SW 1271 (cell line): ENCODE measurements at places on chromosomes 5 and 9.

GRCh38 chr5:144187699-144188294, 17.1 kb downstream of the KCTD16 start:
- peak; percentile 52 for DNase-seq

DNA sequence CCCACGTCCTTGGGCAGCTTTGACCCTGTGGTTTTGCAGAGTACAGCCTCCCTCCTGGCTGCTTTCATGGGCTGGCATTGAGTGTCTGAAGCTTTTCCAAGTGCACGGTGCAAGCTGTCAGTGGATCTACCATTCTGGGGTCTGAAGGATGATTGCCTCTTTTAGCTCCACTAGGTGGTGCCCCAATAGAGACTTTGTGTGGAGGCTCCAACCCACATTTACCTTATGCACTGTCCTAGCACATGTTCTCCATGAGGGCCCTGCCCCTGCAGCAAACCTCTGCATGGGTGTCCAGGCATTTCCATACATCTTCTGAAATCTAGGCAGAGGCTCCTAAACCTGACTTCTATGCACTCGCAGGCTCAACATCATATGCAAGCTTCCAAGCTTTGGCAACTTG, 644.2 kb upstream of the CDH9 start:
- peak; percentile 30 for DNase-seq

GRCh38 chr5:113059232-113060040, 82.8 kb downstream of the DCP2 start:
- no peak for DNase-seq

DNA sequence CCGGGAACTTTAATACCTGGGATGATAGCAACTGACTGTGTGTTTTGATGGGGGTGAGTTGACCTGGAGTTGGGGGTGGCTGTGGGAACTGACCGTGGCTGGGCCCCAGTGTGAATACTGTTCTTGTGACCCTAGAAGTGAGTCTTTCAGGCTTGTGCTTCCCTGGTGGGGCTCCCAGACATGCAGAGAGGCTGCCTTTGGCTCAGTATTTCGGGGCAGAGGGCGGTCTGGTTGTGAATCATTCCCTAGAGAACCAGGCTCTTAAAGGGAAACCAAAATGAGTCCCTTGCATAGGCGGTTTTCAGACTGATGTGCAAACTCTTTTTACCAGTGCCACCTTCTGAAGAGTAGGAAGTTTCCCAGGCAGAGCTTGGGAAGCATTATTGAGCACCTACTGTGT, 132.1 kb downstream of the MACROH2A1 start:
- DNase-seq: no peak

DNA sequence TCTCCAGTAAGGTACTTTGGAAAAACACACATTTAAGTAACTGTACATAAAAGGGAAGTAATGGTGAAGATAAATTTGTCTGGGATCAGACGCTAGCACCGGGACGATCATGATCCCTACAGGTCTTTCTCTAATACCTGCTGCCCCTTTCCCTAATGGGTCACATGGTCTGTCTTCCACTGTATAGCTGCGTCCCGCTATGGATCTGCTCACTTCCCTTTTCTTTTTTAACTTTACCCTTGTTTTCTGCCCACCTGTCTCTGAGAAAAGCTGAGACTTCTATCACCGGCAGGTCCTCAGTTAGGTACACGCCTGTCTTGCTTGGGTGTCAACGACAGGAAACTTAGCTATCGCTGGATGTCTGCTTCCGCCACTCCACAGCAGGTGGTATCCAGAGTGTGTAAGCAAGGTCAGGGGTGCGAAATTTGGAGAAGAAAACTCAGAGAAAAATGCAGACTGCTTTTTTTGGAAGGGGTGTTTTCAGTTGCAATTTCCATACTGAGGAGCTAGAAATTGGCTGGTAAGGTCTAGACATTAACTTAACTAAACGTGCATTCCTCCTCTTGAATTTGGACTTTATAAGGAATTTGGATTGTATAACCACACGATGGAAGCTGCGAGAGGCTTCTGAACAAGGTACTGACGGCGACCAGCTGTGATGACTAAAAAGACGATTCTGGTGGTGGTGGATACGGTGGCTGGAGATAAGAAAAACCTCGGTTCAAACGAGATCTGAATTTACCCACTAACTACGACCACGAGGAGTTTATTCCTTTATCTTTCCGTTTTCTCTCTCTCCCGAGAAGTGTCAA, 1.1 kb upstream of the ICE1 start:
- DNase-seq: no peak

DNA sequence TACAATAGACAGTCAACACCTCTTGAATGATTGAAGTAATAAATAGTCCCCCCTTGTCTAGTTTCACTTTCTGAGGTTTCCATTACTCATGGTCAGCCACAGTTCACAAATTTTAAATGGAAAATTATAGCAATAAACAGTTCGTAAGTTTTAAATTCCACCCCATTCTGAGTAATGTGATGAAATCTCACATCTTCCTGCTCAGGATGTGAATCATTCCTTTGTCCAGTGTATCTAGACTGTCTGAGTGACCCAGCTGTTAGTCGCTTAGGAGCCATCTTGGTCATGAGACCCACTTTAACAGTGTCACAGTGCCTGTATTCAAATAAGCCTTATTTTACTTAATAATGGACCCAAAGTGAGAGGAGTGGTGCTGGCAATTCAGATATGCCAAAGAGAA, 311.6 kb upstream of the PRR16 start:
- no peak for DNase-seq

DNA sequence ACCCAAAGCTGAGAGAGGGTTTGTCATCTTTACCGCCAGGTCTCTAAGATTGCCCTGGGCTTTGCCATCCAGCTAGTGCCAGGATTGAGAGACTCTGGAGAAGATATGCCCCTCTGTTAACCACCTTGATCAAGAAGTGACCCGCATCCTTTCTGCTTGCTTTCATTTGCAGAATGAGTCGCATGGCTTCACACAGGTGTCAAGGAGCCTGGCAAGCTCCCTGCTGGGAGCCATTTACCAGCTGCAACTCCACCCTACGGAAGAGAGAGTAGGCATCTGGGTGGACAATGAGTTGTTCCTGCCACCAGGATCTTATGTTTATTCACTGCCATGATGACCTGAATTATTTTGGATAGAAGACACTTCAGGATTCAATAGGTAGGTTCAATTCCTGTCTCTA, 43.0 kb downstream of the HSD17B3 start:
- DNase-seq: no peak

GRCh38 chr9:135788576-135789300, 86.8 kb downstream of the KCNT1 start:
- no peak for DNase-seq

DNA sequence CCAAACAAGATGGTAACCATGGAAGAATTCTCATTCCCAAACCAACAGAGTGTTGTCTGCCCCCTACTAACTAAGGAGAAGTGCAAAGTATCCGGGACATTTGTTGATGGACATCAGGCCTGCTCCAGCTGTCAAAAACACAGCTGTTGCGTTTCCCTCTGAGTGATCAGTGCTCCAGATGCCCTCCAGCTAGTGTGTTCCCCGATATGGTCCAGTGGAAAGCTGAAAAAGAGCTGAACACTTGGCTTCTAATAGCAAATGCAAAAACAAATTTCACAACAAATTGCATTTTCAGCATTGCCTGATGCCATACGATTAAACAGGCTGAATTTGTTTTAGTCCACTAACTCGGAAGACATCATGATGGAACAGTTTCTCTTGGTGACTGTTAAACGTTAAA, 1398.7 kb downstream of the PTPRD start:
- DNase-seq: no peak

GRCh38 chr9:96557921-96558320, 61.7 kb downstream of the CDC14B start:
- DNase-seq: no peak

- DNase-seq: no peak
Observed at GRCh38 chr5:116452774-116453368, 121.8 kb downstream of the SEMA6A start.

DNA sequence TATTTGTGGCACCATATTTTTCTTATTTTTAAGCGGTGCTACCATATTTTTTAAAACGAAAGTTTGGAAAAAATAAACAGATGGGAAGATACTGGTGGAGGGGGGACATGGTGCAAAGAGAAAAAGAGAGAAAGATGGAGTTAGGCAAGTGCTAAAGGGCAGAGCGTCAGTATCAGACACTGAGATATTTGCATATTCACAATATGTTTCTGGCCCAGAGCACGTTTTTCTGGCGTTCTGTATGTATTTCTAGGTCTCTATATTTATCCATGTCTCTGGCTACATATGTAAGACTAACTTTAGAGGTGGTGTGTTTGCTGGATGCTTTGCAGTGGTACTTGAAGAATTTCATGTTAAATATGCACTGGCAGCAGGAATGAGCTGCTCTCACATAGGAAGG, 414.0 kb downstream of the TLE4 start:
- no peak for DNase-seq

- DNase-seq: no peak
Observed at GRCh38 chr5:65329266-65329665, 152.5 kb downstream of the ADAMTS6 start.

GRCh38 chr9:95940265-95940664, 64.8 kb downstream of the ERCC6L2 start:
- DNase-seq: no peak

- peak; percentile 50 for DNase-seq
Observed at GRCh38 chr5:1111727-1112289, at the start of gene SLC12A7. SLC12A7 (minus strand) TSS chr5:1112063; CDS start chr5:1111991, 72 bp downstream.

GRCh38 chr5:164301708-164302107, 796.3 kb downstream of the MAT2B start:
- no peak for DNase-seq

GRCh38 chr5:178509491-178510057, 80.6 kb downstream of the COL23A1 start:
- DNase-seq: no peak

- peak; percentile 37 for DNase-seq
Observed at GRCh38 chr5:139392678-139393496, 2.0 kb downstream of the PROB1 start.
